ENCODE measurements at places on chromosomes 1 and 21. TPM values are rescaled to one million over a fixed set of nuclear protein-coding genes. Genes with fewer than 3 reads are reported as not detected.

CD34 gene
- 0.05 TPM for total RNA-seq

PEX14 gene
- total RNA-seq, result 18.0 TPM

FLG gene
- 0.09 TPM for total RNA-seq

TRNP1 gene
- 14.8 TPM for total RNA-seq

SLC35E2B gene
- 42.6 TPM for total RNA-seq

CR1L gene
- total RNA-seq, result not detected

PGBD5 gene
- total RNA-seq, result not detected

SLC2A5 gene
- 12.5 TPM for total RNA-seq

SH3BGR gene
- total RNA-seq, result 3.0 TPM

LCE1E gene
- 0.42 TPM for total RNA-seq

RPE65 gene
- not detected for total RNA-seq

PCNX2 gene
- 29.7 TPM for total RNA-seq

LHX8 gene
- total RNA-seq, result not detected

TRIM58 gene
- total RNA-seq, result 0.05 TPM

HORMAD1 gene
- total RNA-seq, result not detected

All from smooth muscle cell of the umbilical artery (primary cell).